Adrenal gland (tissue), 19 donors: ENCODE measurements at places on chromosomes 12 and 14. TPM values are rescaled to one million over a fixed set of nuclear protein-coding genes. Genes with fewer than 3 reads are reported as not detected.
A peak's percentile ranks its signal among the peaks of the same experiment; 100 is the strongest.

- H3K4me3 ChIP-seq: no peak overlapping the region
- no peak for DNase-seq
- no peaks in the 10 kb centered on the region for H3K36me3 ChIP-seq
- H3K4me1 ChIP-seq: no peaks in the 10 kb centered on the region
- no peak overlapping the region for H3K27ac ChIP-seq
Observed at GRCh38 chr12:40164034-40164433, 58.2 kb upstream of the SLC2A13 start.

DNA sequence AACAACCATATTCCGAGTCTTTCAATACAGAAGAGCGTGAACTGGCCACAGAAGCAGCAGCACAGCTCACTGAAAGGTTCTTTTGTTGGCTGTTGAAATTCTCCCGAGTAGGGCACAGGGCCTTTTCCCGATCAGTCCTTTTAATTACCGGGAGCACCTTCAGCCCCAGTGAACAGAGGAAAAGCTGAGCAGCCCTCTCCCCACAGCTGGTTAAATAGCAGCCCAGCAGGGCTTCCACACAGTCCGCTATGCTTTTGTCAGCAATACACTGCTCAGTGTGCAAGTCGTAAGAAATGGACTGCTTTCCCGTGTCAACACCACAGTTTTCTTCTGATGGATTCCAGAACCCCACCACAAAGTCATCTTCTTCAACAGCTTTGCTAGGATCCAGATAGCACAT, 61.3 kb downstream of the DICER1 start:
- peaks cover 49% of the 10 kb centered on the region for H3K36me3 ChIP-seq
- no peaks in the 10 kb centered on the region for H3K27me3 ChIP-seq
- H3K4me1 ChIP-seq: no peaks in the 10 kb centered on the region
- DNase-seq: no peak
- no peak overlapping the region for H3K27ac ChIP-seq

Gene FBRSL1
- 41.9 TPM for polyA plus RNA-seq

Gene CLEC4A
- polyA plus RNA-seq: 2.1 TPM

DNA sequence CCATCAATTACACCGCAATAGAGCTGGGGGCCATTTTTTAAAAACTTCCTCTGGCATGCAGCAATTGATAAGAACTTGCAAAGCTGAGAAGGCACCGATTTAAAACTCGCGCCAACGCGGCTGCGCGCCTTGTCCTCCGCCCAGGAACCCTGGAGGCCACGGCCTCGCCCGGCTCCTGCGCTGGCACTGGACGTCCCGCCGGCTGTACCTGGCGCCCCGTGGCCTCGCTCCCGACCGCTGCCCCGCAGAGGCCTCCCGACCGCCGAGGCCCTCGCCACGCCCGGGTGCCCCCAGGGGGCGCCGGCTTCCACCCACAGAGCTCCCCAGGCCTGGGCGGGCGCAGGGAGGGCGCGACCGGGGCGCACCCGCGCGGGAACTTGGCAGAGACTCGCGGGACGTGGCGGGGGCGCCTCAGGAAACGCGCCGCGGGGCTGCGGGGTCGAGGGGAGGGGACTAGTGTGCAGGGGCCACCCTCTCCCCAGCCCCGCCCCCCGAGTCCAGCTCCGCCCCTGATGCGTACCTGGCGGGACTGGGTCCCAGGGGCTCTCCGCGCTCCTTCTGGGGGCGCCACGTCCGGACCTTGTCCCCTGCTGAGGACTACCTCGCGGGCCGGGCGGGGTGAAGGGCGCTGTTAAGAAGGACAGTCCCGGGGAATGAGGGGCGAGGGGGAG, 65.7 kb downstream of the TNFAIP2 start:
- peak; percentile 47 for DNase-seq
- peaks cover 8% of the 10 kb centered on the region for H3K4me1 ChIP-seq
- no peaks in the 10 kb centered on the region for H3K36me3 ChIP-seq
- H3K27me3 ChIP-seq: no peaks in the 10 kb centered on the region
- no peak overlapping the region for H3K27ac ChIP-seq

GRCh38 chr14:20350860-20351259, 7.4 kb downstream of the PARP2 start:
- peaks cover 59% of the 10 kb centered on the region for H3K36me3 ChIP-seq
- H3K4me3 ChIP-seq: no peak overlapping the region
- no peak overlapping the region for H3K27ac ChIP-seq
- no peaks in the 10 kb centered on the region for H3K27me3 ChIP-seq
- H3K4me1 ChIP-seq: peaks cover 6% of the 10 kb centered on the region

GRCh38 chr14:96162265-96162664, 42.4 kb upstream of the BDKRB2 start:
- H3K36me3 ChIP-seq: no peaks in the 10 kb centered on the region
- H3K27me3 ChIP-seq: no peaks in the 10 kb centered on the region
- no peak overlapping the region for H3K27ac ChIP-seq
- no peak overlapping the region for H3K4me3 ChIP-seq
- H3K4me1 ChIP-seq: no peaks in the 10 kb centered on the region
- DNase-seq: no peak

DNA sequence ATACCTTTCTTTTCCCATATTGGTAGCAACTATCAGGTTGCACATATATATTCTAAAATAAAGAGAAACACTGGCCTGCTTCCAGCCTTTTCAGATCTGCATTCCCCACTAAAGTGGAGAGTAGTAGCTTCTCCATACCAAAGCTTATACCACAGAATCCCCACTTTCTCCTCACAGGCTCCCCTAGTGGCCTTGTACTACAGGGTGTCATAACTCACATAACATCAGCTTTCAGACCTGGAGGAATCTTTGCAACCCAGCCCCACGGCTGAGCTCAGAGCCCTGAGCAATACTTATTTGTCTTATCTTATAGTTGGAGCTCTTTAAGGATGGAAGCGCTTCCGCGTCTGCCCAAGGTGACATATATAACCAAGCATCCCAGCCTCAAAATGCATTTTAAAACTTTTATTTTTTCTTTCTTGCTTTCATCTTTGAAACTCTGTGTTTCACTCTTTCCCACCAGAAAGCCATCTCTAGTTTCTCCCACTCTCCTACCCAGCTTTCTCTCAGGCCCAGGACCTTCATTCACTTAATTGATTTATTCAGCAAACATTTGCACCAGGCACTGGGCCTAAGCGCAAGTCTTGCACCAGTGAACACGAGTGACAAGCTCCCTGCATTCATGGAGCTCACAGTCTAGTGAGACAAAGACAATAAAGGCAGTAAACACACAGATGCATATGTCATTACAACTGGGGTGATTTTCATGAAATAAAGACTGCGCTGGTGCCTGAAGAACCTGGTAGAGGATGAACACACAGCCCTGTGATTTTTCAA, 254.7 kb downstream of the IPO8 start:
- DNase-seq: no peak
- no peak overlapping the region for H3K4me3 ChIP-seq
- H3K27me3 ChIP-seq: no peaks in the 10 kb centered on the region
- no peaks in the 10 kb centered on the region for H3K36me3 ChIP-seq
- H3K4me1 ChIP-seq: no peaks in the 10 kb centered on the region

DNA sequence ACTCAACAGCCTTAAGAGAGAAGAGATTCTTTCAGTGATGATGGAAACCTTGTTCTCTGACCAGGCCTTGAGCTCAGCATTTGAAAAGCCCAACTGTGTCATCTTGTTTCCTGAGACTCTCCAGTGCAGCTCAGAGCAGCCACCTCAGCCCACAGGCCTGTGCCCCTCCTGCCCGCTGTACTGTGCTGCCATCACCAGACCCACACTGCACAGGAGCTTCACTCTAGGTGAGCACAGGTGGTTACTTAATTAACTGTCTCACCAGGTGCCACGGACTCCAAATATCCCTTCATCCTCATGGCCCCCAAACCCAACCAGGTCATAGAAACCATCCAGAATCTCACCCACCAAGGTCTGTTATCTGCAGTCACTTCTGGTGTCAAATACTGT, 51.3 kb downstream of the JAG2 start:
- no peaks in the 10 kb centered on the region for H3K4me1 ChIP-seq
- H3K27ac ChIP-seq: no peak overlapping the region
- H3K36me3 ChIP-seq: no peaks in the 10 kb centered on the region
- no peak for DNase-seq
